ENCODE measurements at places on chromosomes 6 and 20.

DNA sequence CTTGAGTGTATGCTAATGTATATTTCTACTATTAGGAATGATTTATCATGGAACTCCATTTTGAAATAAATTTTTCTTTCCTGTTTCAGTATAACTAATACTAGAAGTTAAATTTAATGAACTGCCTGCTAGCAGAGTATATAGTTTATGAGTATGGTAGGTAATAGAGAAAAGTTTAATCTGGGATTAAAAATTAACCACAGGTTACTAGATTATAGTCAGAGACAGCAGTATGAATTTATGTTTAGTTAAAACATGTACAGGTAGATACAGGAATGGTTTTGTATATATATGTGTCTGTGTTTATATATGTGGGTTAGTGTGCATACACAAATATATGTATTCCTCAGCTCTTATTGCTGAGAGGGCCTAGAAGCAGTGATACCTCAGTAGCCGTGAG is 32.3 kb downstream of the CD2AP start:
- DNase-seq, result no peak

DNA sequence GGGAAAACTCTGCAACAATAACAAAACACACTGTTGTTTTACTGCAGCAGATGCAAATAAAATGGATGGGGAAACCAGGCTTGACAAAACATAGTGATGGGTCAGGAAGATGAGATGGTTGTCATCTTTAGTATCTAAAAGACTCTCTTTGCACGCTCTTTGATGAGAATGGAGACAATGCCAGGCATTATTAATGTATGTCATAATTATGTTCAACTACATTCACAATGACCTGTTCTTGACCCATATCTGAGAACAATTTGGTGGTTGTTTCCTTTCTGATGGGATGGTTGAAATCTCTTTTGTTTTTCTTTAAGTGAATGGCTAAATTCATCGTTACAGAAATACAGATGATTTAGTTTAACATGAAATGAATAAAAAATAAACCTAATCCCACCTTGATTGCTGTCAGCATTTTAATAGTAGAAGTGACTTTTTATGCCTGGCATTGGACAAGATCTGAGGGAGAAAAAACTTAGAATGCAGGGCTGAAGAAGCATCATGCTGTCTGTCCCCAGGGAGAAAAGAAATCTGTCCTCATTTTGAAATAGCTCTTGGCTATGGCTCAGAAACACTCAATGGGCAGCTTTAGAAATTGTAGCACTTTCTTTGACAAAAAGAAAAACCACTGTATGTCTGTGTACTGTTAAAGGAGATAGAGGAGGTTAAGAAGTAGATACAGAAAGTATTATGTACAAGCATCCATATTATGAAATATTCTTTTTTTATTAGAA is 12.4 kb upstream of the GRIK2 start:
- DNase-seq, result no peak

- peak; percentile 52 for DNase-seq
Measured at GRCh38 chr6:65450451-65450850, 256.6 kb downstream of the EYS start.

GRCh38 chr6:63805345-63805744 is 169.7 kb downstream of the PHF3 start:
- DNase-seq, result no peak

All from islet precursor cell (in vitro differentiated cells).